Bladder microvascular endothelial cell (primary cell): ENCODE measurements at places on chromosomes 11 and 22. TPM values are rescaled to one million over a fixed set of nuclear protein-coding genes. Genes with fewer than 3 reads are reported as not detected.

The VSIG10L2 gene
- total RNA-seq = not detected in 2 replicates

The MB gene
- total RNA-seq = not detected in 2 replicates

The RFPL3 gene
- total RNA-seq = not detected in 2 replicates

The C1QTNF4 gene
- total RNA-seq = 0.13 and 0.16 TPM in 2 replicates

The KCTD17 gene
- total RNA-seq = 16.4 and 52.7 TPM in 2 replicates

The LYVE1 gene
- total RNA-seq = 1.4 and 15.5 TPM in 2 replicates

The SPON1 gene
- 0.06 TPM in 1 of 2 replicates, not detected in the other for total RNA-seq
